Activated naive CD8-positive, alpha-beta T cell treated with anti-CD3 and anti-CD28 coated beads for 36 hours (primary cell): ENCODE measurements at places on chromosomes 5 and 9.

DNA sequence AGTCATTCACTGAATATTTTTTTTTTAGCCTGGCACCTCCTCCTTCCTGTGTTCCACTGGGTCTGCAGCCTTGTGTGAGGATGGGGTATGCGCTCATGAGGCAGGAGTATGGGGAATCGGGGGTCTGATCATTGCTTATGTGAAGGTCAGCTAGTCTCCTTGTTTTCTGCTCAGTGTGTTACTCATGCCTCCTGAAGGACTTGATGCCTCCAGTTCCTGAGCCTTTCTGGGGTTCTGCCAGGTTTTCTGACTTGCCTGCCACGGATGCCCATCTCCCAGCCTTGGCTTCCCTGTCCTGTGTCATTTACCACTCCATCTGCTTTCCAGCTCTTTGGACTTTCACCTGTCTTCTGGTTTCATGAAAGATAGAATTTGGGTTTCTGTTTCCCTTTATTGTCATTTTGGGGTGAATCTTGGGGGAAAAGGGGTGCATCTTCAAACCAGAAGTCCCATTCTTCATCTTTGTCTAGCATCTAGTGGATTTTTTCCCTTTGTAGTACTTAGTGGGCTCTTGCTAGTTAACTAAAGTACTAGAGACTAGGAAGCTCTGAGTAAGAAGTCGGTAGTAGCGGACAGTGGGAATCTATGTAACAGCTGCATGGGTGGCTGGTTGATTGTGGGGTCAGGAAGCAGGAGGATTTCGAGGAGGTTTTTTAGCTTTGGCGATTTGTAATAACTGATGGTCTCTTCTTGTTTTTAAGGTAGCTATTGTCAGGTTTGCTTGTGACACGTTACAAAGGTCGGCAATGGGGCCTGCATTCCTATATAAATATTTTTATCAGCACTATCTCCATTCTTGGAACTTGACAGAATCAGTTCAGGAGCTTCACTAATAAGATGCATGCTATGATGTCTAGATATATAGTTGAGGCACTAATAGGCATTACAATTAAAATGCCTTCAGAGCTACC is 8.2 kb downstream of the OTULIN start:
- DNase-seq, result no peak

- DNase-seq, result no peak
Measured at GRCh38 chr5:93433422-93433821, 147.6 kb downstream of the NR2F1-AS1 start.

- DNase-seq, result no peak
Measured at GRCh38 chr9:134826336-134827285, 54.0 kb upstream of the FCN2 start.

DNA sequence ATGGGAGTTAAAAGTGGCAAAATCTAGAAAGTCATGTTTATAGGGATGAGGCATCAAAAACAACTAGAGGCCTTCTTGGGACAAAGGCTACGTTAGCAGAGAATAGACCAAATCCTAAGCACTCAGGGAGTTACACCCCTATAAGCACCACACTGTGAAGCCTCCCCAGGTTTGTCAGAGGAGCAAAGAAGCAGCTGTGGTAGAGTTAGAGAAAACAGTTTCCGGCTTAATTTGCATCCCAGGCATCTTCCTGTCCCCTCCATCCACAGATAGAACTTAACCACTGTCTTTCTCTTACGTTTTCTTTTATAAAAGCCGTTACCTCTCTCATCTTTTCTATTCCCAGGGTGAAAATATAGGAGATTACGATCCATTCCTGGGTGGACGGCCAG is 188.6 kb upstream of the KLF9 start:
- DNase-seq, result no peak

- no peak for DNase-seq
Measured at GRCh38 chr5:52710972-52711596, 76.6 kb upstream of the ITGA1 start.

GRCh38 chr9:136947028-136947891 is 2.2 kb downstream of the C8G start:
- no peak for DNase-seq
